ENCODE measurements at places on chromosomes 13 and 19.
A peak's percentile ranks its signal among the peaks of the same experiment; 100 is the strongest.

DNA sequence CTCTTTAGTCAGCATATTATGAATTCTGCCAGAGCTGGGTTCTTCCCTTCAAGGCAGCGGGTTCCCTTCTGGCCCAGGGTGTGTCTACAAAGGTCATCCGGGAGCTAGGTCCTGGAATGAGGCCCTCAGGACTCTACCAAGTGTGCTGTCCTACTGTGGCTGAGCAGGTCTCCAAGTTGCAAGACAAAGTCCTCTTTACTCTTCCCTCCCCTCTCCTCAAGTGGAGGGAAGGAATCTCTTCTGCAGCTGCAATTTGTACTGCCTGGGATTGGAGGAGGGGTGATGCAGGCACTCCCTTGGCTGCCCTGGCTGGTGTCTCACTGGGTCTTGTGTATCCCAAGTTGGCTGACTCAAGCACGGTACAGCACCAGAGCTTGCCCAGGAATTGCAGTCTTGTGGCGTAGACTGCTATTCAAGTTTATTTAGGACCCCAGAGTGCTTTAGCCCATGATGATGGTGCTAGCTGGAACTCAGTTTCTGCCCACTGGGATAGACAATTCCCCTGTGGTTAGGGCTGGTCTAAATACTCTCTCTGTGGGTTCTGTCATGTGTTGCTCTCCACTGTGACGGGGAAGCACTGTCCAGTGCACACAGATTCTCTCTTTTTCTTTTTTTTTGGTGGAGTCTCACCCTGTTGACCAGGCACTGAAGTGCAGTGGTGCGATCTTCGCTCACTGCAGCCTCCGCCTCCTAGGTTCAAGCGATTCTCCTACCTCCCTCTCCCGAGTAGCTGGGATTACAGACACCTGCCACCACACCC lies 28.5 kb downstream of the RFC3 start:
- no peak for DNase-seq

DNA sequence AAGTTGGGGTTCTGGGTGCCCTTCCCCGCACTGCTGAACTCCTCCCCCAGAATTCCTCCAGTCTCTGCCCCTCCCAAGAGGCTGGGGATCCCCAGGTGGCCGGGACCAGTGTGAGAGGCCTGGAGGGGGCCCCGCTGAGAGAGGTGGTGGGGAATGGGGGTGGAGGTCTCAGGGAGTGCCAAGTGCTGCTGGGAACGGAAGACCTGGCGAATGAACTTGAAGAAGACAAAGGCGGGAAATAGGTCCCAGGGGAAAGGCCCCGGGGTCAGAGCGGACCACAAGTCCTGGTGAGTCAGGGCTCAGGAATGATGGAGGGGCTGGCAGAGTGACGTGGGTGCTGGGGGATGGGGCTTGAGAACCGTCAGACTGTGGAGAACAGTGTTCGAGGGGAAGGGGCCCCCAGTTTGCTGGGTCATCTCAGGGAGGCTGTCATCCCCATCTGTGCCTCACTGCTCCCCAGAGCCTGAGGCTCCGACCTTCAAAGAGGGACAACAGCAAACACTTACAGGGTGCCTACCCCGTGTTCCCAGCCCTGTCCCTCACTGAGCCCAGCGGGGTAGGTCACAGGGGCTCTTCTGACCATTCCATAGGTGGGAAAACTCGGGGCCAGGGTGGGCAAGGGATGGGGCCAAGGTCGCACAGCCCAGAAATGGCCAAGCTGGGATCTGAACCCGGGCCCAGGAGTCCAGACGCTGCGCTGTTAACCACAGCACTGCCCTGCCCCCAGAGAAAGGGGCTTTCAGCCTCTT lies 16.0 kb upstream of the SEMA6B start:
- peak; percentile 76 for DNase-seq

DNA sequence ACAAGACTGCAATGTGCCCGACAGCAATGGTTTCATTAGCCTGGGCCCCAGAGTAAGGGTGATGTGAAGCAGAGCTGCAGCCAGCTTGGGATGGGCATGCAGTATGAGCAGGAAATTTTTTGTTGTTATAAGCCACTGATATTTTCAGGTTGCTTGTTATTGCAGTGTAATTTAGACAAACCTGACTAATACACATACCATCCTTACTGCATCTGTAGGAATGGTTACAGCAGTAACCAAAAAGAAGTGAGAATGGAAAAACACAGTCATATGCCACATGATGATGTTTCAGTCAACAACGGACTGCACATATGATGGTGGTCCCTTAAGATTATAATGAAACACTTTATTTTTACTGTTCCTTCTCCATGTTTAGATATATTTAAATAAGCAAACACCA lies 8.6 kb upstream of the POMP start:
- no peak for DNase-seq

DNA sequence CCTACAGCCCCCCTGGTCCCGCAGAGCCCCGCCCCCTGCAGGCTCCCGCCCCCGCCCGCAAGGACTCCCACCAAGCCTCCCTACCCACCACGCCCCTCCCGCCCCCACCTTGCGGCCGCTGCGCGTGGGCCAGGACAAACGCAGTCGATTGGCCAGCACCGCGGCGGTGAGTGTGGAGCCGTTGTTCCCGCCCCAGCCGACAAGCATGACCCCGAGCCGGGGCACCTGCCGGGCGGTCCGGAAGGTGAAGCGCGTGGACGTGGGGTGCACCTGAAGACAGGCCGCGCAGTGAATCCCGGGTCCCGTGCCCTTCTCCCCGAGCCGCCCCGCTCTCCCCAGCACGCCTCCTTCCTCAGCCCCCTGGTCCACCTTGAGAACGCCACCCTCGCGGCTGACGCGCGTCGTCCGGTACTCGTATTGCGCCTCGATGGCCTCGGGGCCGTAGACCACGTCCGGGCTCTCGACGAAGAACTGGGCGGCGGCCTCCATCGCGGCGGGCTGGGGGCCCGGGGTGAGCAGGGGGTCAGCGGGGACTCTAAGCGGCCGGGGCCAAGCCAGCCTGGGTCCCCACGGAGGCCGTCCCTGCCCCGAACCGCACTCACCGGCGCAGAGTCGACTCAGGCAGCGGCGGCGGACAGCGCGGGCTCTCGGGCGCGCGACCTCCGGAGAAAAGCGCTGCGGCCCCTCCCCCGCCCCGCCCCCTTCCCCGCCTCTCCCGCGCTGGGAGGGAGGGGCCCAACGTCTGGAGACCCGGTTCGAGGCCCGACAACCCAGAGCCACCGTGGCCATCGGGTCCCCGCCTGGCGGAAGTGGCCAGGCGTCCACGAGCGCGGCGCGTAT lies at the start of gene ISYNA1:
Gene ISYNA1 (minus strand): TSS at position 643 of the 840 bp plus-strand sequence. CDS start 154 bp downstream, at position 489.
- peak; percentile 87 for DNase-seq

- DNase-seq, result no peak
Observed at GRCh38 chr13:36371185-36371584, 25.0 kb upstream of the SPART start.

DNA sequence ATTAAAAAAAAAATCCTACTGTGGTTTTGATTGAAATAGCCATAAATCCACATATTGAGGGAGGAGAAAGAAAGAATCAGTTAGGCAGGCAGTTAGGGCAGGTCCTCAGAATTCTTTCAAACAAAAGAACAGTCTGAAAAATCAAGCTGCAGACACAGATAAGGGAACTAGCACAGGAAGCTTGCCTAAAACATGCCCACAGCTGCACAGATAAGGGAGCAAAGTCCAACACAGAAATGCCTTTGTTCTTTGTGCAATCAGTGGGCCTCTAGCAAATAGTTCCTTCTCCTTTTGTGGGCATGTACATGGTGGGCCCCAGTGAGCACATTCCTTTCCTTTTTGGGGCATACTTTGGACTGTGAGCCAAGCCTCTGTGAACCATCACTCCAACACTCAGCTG lies 42.7 kb downstream of the UTP14C start:
- no peak for DNase-seq

- DNase-seq, result no peak
Observed at GRCh38 chr13:36405151-36405550, 27.1 kb upstream of the CCNA1 start.

GRCh38 chr13:96982672-96983071 lies 11.6 kb downstream of the OXGR1 start:
- no peak for DNase-seq

GRCh38 chr13:105410602-105411001 lies 1124.9 kb downstream of the EFNB2 start:
- DNase-seq, result peak; percentile 54

- peak; percentile 82 for DNase-seq
Observed at GRCh38 chr13:30870049-30870884, 35.8 kb upstream of the MEDAG start.

GRCh38 chr13:88248393-88248792 lies 577.2 kb downstream of the SLITRK5 start:
- DNase-seq, result peak; percentile 10

DNA sequence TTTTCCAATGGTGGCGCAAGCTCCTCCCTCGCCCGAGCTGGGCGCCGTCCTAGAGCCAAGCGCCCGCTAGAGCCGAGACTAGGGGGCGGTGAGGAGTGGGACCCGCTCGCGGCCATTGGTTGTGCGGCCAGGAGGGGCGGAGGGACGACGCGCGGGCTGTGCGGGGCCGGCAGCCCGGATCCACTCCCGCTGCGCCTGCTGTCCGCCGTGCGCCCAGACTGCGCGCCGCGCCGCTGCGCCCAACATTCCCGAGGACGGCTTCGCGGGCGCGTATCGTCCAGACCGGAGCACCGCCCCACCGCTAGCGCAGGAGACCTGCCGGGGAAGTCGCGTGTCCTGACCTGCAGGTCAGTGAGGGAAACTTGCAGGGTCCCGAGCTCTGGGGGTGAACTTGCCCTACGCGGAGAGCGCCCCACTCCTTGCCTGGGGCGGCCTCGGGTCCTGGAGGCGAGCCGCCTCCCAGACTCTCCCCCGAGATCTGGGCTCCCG lies at the start of gene SERTM1:
Gene SERTM1 (plus strand): TSS at position 183 of the 489 bp plus-strand sequence. CDS start 21,059 bp downstream, outside the sequence.
- DNase-seq, result peak; percentile 88

DNA sequence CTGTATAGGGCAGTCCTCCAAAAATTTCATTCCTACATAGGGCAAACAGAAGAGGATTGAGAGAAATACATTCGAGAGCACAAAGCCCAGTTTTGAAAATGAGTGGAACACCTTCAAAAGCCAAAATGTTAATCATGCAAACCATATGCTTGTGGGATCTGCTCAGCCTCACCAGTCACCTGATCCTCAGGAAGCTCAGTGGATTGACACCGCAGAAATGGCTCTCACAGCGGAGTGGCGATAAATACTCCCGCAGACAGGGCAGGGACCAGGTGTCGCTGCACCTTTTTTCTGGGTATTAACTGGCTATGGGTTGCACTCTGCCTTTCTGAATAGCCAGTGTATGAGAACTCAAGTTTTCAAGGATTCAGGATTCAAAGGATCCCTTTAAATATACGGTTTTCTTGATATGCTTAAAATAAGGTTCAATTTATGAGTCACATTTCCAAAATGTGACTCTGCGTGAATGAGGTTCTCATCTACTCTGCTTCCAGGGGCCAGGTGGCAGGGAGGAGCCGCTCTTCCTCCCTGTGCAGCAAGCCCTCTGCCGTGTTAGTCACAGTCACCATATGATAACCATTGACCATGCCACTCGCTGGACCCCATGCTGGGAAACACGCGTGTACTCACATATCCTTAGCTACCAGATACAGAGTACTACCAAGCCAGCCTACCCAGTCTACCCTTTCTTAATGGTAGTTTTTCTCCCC lies 18.3 kb upstream of the DHRS12 start:
- DNase-seq, result no peak

DNA sequence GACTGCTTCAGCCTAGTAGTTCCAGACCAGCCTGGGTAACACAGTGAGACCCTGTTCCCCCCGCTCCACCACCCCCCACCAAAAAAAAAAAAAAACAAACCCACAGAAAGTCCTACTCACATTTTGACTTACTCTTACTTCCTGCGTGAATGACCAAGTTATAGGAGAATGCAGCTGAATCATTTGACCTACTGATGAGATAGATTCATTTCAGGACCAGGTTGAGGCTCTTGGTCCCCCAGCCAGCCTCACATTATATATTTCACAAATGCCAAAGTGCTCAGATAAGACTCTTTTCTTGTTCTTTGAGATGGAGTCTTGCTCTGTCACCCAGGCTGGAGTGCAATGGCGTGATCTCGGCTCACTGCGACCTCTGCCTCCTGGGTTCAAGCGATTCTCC lies 70.2 kb downstream of the KLF5 start:
- DNase-seq, result no peak

DNA sequence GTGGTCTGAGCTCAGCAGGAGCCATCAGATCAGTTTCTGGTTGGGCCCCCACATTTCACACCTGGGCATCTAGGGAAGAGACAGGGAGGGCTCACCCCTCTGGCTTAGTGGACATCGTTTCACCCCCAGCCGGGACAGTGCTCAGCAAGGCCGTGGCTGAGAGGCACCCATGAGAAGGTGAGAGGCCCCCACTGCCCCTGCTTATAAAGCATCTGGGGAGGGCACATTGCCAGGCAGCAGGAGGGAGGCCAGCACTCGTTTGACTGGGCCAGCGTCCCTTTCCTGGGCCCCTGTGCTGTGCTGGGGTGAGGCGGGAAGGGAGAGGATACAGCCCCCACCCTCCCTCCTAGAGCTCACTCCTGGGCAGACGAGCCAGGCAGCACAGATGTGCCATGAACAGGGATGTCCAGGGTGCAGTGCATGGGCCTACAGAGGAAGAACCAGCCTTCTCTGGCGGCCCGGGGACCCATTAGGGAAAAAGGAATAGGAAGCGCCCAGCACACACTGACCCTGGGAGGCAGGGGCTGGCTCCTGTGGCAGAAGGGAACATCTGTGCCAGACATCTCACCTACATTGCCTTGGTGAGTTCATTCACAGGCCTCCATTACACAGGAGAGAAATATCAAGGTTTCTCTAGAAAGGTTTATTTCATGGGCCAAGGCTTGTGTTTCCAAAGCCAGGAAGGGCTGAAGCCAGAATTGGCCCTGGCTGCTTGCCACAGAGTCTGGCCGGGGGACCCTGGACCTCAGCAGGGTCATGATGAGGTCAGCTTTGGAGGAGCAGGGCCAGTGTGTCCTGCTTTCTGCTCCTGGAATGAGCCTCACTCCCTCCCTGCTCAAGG lies 7.7 kb downstream of the AP1M1 start:
- no peak for DNase-seq

- no peak for DNase-seq
Observed at GRCh38 chr19:4059891-4060620, 6.6 kb downstream of the ZBTB7A start.

GRCh38 chr13:94248454-94249228 lies 230.8 kb downstream of the DCT start:
- no peak for DNase-seq

- DNase-seq, result no peak
Observed at GRCh38 chr13:84648069-84648640, 765.9 kb upstream of the SLITRK1 start.

GRCh38 chr13:109610517-109610916 lies 175.9 kb downstream of the IRS2 start:
- DNase-seq, result peak; percentile 32

DNA sequence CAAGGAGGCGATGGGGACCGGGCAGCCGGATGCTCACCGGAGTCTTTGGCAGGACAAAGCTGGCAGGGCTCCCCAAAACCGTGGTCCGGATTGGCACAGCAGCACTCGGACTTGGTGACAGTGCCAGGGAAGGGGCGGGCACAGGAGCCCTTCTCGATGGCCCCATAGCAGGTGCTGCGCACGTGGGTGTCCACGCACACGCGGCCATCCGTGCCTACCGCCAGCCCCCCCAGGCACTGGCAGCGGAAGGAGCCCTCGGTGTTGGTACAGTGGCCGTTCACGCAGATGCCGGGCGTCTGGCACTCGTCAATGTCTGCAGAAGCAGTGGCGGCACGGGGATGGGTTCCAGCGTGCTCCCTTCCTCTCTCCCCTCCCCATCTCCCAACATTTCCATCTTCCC lies 17.9 kb downstream of the FBN3 start:
- no peak for DNase-seq
